ENCODE measurements at places on chromosomes 13 and 19.

DNA sequence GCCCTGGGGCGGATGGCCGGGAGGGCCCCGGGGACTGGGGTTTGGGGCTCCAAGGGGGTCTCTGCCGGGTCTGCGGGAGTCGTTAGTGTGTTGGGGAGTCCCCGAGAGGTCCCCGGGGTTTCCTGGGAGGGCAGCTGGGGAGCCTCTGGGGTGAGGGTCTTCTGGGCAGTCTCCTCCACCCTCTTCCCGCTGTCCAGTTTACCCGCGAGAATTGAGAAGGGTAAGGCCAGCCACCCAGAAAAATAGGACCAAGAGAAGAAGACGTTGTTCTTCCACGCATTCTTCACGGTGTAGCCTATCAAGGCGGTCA is 1.0 kb upstream of the ETFB start:
- DNase-seq, result no peak

DNA sequence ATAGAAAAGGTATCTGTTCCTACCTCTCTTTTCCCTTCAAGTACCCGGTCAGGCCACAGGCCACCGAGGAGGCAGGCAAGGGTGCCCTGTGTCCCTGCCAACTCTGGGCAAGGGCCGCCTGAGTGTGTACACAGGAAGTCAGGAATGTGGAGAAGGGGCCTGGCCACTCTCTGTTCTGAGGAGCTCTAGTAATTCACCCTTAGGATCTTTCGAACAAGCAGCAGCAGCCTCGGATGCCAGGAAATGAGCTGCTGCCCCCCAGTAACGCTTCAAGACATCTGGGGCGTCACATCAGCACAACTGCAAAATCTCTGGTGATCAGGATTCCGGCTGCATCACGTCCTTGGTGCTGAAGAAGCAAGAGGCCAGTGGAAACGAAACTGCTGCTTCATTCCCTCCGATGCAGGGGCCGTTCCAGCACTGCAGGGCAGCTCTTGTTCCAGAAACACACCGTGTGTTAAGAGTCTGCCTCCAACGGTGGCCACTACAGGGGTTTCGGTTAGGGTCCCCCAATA is 2.0 kb downstream of the RAB20 start:
- DNase-seq, result no peak

- DNase-seq, result no peak
These were observed 312 bp downstream of the GSK3A start for GRCh38 chr19:42242069-42242511.

DNA sequence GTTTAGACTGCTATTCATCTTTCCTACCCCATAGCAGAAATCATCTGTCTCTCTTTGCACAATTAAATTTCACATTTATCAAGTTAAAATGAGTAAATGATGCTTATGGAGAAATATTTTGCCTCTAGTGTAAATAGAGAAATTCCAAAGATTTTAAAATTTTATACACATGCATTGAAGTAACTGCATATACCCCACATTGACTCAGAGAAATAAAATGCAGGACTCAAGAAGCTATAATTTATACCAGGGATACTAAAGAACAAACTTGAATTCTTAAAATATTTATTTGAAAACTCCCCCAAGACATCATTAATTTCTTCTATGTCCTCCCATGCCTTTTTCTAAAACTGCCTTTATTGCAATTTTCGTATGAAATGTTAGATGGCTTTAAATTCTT is 165.8 kb downstream of the DIAPH3 start:
- no peak for DNase-seq

DNA sequence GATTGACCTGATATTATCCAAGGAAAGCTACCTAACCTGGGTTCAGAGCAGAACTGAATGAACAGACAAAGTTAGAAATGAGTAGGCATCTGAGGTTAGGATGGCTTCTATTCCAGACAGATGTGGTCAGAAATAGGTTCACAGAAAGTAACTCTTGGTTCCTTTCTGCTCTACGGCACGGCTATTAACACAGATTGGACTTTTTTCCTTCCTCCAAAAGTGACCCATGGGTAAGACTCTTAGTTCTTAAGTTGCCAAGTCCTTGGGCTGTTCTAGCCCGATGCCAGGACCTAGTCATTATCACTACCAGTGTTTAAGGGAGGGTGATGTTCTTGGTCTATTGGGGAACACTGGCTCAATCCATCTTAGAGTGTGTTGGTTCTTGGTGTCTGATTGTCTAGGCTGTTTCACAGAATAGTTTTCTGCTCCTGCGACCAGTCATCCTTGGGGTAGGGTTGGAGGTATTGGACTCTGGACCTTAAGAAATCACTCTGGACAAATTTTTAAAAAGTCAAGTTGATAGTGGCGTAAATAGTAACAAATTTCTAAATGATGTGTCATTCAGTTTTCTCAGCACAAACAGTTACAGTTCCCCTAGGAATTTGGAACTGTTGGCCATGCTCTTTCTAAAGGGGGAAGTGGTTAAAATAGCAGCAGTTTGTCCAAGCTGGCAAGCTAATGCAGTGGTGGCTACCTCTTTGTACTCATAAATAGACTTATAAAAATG is 60.1 kb upstream of the MYCBP2 start:
- no peak for DNase-seq

DNA sequence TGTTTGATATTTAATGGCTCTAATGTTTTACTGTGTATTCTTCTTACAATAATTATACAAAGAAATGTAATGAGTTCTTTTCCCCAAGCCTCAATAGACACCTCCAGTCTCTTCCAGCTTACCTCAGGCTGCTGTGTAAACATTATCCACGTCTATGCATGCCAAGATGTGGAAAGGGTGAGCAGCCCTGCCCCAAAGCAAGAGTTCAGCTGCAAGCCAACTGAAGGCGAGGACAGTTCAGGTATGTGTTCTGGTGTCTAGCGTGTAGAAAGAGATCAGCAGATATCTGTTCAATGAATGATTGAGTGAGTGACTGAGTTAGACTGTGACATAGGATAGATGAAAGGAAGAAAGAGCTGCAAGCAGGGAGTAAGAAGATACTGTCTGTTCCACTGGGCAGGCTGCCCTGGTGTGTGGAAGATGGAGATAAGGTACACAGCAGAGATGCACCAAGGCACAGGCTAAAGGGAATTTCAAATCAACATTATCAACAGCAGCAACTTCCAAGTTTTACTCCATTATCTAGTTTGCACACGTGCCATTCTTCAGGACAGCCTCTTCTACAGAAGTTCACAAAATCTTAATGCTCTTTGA is 66.0 kb downstream of the LATS2 start:
- no peak for DNase-seq

GRCh38 chr19:58166708-58167280 is 16.1 kb upstream of the ZNF274 start:
- no peak for DNase-seq

DNA sequence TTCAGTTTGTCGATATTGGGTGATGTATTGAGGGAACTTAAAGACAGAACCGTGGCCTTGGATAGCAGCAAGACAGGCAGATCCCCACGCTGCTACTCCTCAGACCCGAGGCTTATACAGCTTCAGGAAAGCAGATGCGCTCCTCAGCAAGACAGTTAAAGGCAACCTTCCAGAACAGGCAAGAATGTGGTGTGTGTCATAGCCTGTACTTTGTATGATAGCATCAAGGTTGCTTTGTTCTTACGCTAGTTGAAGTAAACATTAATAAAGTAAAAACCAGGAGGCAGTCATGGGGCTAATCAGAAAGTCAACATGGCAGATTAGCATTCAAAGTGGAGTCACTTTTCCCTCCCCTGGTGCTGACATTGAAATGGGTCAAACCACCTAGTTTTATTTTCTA is 473.2 kb downstream of the DCT start:
- DNase-seq, result no peak

DNA sequence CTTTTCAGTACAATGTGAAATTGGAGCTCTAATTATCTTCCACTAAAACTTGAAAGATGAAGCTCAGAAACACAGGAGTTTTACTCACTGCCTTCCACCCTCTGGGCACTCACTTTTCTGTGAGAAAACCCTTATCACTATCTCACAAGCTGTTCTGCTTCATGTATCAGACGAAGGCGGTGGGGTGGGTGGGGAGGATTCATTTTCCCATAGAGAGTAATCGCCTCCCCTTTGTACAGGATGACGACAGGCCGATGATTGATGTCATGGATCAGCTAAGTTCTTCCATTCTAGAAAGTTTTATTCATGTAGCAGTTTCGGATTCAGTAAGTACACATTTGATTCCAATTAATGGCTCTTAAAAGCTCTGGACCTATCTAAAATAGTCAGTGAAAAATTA is 139.9 kb downstream of the ZAR1L start:
- DNase-seq, result no peak

DNA sequence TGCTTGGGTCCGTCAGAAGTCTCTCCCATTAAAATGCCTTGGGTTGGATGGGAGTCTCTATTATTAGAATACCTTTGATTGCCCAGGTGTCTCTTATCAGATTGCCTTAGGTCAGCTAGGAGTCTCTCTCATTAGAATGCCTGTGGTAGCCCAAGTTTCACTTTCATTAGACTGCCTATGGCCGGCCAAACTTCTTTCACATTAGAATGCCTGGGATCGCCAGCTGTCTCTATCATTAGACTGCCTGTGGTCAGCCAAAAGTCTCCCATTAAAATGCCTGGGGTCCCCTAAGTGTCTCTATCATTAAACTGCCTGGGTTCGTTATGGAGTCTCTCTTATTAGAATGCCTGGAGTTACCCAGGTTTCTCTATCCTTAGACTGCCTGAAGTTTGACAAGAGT is 1476.7 kb downstream of the UQCRFS1 start:
- no peak for DNase-seq

GRCh38 chr13:42575938-42576337 is 2.0 kb downstream of the TNFSF11 start:
- no peak for DNase-seq

Measured in keratinocyte (primary cell).